Activated B cell treated with CpG ODN at 0.5 μM for 24 hours (primary cell): ENCODE measurements at places on chromosomes 6 and 20.

- DNase-seq = peak; percentile 10
- H3K4me3 ChIP-seq = no peak overlapping the region
- H3K4me1 ChIP-seq = peaks cover 2% of the 10 kb centered on the region
- no peaks in the 10 kb centered on the region for H3K27me3 ChIP-seq
- peaks cover 45% of the 10 kb centered on the region for H3K36me3 ChIP-seq
Observed at GRCh38 chr20:17620371-17621228, 50.7 kb downstream of the DSTN start.

DNA sequence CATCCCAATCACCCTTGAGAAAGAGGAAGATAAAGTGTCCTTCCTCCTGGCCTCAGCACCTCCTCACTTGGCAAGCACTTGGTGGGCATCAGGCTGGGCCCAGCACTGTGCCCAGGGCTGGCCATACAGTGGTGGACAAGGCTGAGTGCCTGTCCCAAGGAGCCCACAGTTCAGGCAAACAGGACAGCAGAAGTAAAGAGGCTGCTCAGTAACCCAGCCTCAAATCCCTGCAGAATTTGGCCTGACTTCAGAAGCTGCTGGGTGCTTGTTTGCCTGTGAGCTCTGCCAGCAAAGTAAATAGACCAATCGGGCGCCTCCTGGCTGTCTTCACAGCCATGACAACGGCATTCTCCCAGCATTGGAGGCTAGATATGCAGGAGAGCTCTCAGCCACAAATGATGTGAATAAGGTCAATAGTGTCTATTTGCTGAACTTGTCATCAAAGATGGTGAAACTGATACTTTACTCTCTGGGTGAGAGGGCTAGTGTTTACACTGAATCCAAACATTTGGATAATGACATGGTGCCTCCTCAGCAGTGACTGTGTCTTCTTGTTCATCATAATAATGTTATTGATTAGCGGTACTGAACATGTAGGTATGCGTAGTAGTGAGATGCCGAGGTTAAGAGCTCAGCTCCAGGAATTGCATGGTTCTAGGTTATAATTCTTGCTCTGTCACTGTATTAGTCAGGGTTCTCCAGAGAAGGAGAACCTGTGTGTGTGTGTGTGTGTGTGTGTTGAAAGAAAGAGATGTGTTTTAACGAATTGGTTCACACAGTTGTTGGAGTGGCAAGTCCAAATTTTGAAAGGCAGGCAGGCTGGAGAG lies 36.9 kb upstream of the FANCE start:
- peaks cover 26% of the 10 kb centered on the region for H3K4me1 ChIP-seq
- no peaks in the 10 kb centered on the region for H3K27me3 ChIP-seq
- H3K27ac ChIP-seq = no peak overlapping the region
- DNase-seq = no peak
- peaks cover 72% of the 10 kb centered on the region for H3K36me3 ChIP-seq

DNA sequence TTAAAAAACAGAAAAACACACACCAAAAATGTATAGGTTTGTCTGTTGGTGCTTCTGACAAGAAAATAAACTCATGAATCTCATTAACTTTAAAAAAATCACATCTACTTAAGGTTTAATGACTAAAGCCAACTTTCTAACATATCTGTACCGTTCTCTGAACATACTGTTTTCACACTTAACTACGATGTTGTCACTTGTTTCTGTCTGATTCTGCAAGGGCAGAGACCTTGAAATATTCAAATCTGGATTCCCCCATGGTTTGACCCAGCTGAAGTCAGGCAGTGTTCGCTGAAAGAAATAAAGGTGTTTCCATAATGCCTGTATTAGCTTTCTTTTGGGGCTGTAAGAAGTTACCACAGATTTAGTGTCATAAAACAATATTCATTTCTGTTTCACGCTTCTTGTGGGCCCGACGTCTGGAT lies 2.7 kb upstream of the ASXL1 start:
- peak overlapping the region; percentile 66 for H3K4me3 ChIP-seq
- H3K36me3 ChIP-seq = peaks cover 18% of the 10 kb centered on the region
- H3K4me1 ChIP-seq = peaks cover 55% of the 10 kb centered on the region
- H3K27ac ChIP-seq = peak overlapping the region; percentile 94
- H3K27me3 ChIP-seq = no peaks in the 10 kb centered on the region

DNA sequence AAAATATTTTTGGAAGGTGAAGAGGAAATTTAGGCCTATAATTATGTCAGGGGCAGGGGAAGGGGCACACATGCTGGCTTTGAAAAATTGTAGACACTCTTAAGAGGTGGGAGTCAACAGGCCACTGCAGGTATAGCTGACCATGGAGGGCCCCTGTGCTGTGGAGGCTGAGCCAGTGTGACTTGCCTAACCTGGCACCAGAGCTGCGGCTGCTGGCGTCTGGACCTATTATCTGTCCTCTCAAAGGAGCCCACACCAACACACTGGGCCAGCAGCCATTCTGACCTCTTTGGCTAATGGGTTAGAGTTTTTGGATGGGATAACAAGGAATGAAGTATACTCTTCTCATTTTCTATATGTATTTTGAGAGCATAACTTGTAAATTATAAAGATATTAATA lies 4.5 kb downstream of the GID8 start:
- no peak overlapping the region for H3K4me3 ChIP-seq
- DNase-seq = no peak
- no peak overlapping the region for H3K27ac ChIP-seq

GRCh38 chr20:13455713-13456112 lies 183.0 kb downstream of the TASP1 start:
- no peak overlapping the region for H3K27ac ChIP-seq
- H3K27me3 ChIP-seq = no peaks in the 10 kb centered on the region
- H3K4me1 ChIP-seq = no peaks in the 10 kb centered on the region
- peaks cover 18% of the 10 kb centered on the region for H3K36me3 ChIP-seq

- no peak for DNase-seq
- peaks cover 36% of the 10 kb centered on the region for H3K36me3 ChIP-seq
- no peaks in the 10 kb centered on the region for H3K27me3 ChIP-seq
Observed at GRCh38 chr20:44518248-44518647, 3.6 kb downstream of the SERINC3 start.

DNA sequence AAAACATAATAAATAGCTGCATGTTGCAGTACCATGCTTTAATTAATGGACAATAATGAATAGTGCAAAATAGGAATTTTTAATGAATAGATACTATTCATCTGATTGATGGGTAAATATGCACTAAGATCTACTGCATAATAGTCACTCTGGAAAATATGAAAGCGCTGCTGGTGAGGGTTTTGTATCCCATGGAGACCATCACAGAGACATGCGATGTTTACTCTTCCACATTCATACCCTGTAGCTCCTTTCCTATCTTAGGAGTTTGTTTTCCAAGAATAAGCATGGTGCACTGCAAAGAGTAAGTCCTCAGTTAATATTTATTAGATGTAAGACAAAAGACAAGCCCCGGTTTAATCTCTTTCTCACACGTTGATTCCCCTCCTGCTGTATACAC lies 81.4 kb downstream of the NRSN1 start:
- no peaks in the 10 kb centered on the region for H3K27me3 ChIP-seq
- H3K27ac ChIP-seq = no peak overlapping the region
- no peak overlapping the region for H3K4me3 ChIP-seq
- no peaks in the 10 kb centered on the region for H3K4me1 ChIP-seq

DNA sequence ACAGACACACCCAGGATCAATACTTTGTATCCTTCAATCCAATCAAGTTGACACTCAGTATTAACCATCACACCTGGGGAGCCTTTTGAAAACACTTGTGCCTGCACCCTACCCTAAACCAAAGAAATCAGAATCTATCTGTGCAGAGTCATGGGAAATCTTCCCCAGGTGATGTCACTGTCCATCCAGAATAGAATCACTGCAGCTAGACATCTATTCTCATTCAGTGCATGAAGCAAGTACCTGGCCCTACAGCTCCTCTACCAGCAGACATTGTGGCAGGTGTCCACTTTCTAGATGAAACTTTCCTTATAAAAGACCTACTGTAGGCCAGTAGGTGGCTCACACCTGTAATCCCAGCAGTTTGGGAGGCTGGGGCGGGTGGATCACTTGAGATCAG lies 262.4 kb upstream of the MARCKS start:
- H3K27me3 ChIP-seq = no peaks in the 10 kb centered on the region
- H3K36me3 ChIP-seq = no peaks in the 10 kb centered on the region
- H3K27ac ChIP-seq = no peak overlapping the region
- H3K4me3 ChIP-seq = no peak overlapping the region

GRCh38 chr6:17390276-17390675 lies 3.1 kb upstream of the CAP2 start:
- H3K27me3 ChIP-seq = peaks cover 37% of the 10 kb centered on the region
- no peak overlapping the region for H3K27ac ChIP-seq
- H3K4me1 ChIP-seq = peaks cover 10% of the 10 kb centered on the region
- H3K4me3 ChIP-seq = no peak overlapping the region
- H3K36me3 ChIP-seq = no peaks in the 10 kb centered on the region
